Forelimb muscle (tissue), 1 donor: ENCODE measurements at places on chromosomes 5 and 9.

GRCh38 chr5:74526111-74526510, 114.4 kb downstream of the ENC1 start:
- no peak for DNase-seq

- DNase-seq, result no peak
These were observed 334.2 kb downstream of the PDE4D start for GRCh38 chr5:59559323-59559722.

DNA sequence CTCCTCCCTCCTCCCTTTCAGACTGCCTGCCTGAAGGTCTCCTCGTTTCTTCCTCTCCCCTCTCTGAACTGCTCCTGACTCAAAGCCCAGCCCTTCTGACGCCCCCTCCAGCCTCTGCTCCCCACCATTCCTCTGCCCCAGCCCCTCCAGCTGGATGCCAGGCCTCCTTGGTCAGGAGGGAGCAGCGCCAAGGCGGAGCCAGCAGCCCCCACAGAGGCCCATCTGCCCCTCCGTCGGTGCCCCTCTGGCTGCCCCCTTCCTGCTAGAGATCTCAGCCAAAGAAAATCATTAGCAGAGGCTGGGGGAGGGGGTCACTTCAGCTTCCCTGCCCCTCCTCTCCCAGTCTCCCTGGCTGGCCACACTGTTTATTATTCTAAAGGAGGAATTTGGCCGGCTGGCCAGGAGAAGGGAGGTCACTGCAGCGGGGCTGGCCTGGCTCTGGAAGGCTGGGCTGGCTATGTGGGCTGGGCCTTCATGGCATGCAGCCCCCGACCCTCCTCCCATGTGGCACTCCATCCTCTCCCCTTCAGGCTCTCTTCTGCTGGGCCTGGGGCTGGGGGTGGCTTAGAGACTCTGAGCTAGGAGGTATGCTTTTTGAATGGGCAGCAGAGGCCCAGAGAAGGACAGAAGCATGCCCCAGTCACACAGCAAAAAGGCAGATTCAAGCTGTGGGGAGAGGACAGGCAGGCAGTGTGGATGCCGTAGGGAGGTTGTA, 16.9 kb downstream of the PDGFRB start:
- DNase-seq, result no peak

GRCh38 chr9:134560654-134561053, 80.9 kb upstream of the COL5A1 start:
- no peak for DNase-seq

GRCh38 chr5:103037673-103038455, 82.1 kb downstream of the GIN1 start:
- no peak for DNase-seq
